ENCODE measurements at places on chromosomes 6 and 20. TPM values are rescaled to one million over a fixed set of nuclear protein-coding genes. Genes with fewer than 3 reads are reported as not detected.

Gene TGM3
- total RNA-seq, result not detected

Gene CNR1
- total RNA-seq, result 45.5 TPM

Gene CRNKL1
- 20.2 TPM for total RNA-seq

Gene BTN1A1
- not detected for total RNA-seq

Gene FOXC1
- 8.8 TPM for total RNA-seq

Gene TP53TG5
- not detected for total RNA-seq

Gene SPDEF
- not detected for total RNA-seq

Gene WFDC5
- not detected for total RNA-seq

Gene CCDC170
- total RNA-seq, result 16.6 TPM

Gene RAET1G
- total RNA-seq, result 0.82 TPM

Gene ADGRG6
- total RNA-seq, result 18.9 TPM

Gene CST2
- total RNA-seq, result not detected

Gene SLC32A1
- total RNA-seq, result not detected

Gene SLC17A1
- total RNA-seq, result not detected

Gene BFSP1
- total RNA-seq, result 0.33 TPM

Data from subcutaneous adipose tissue (tissue), 4 donors.